ENCODE measurements at places on chromosomes 7 and 10.
A peak's percentile ranks its signal among the peaks of the same experiment; 100 is the strongest.

DNA sequence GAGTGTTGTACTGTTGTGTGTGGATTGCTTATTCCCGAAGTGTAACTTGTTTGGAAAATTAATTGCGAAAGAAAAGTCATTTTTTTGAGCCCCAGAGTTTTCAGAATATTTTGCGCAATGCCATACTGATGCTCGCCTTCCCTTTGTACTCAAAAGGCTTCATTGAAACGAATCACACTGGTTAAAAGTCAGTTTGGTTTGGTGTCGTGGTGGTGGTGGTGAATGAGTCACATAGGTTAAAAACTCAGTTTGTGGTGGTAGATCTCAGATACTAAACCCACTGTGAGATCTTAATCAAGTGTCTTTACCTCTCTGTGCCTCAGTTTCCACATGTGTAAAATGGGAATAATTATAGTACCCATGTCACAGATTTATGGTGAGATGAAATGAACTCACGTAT is 61.1 kb upstream of the IL6 start:
- DNase-seq = no peak

DNA sequence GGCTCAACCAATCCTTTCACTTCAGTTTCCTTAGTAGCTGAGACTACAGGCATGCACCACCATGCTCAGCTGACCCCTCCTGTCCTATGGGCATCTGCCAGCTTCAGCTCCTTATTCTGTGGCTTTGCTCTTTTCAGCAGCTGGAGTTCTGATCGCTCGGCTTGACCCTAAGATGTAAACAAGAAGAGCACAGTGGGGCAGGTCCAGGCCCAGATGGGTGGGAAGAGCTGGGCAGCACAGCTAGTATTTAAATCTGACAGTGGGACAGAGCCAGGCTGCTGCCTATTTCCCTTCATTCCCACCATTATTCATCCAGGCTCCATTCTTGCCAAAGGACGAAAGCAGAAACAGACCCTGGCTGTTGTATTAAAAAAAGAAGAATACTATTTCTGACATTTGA is 494.9 kb upstream of the PODXL start:
- no peak for DNase-seq

DNA sequence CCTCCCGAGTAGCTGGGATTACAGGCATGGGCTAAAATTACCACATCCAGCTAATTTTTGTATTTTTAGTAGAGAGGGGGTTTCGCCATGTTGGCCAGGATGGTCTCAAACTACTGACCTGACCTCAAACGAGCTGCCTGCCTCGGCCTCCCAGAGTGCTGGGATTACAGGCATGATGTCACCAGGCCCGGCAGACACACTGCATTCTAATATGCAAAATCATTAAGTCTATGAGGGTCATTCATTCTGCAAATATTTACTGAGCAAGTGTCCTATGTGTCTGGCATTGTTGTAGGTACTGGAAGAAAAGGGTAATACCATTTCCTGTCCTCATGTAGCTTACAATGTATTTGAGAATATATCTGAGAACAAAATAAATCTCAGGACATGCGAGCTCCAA is 2.7 kb downstream of the PUS7 start:
- no peak for DNase-seq

DNA sequence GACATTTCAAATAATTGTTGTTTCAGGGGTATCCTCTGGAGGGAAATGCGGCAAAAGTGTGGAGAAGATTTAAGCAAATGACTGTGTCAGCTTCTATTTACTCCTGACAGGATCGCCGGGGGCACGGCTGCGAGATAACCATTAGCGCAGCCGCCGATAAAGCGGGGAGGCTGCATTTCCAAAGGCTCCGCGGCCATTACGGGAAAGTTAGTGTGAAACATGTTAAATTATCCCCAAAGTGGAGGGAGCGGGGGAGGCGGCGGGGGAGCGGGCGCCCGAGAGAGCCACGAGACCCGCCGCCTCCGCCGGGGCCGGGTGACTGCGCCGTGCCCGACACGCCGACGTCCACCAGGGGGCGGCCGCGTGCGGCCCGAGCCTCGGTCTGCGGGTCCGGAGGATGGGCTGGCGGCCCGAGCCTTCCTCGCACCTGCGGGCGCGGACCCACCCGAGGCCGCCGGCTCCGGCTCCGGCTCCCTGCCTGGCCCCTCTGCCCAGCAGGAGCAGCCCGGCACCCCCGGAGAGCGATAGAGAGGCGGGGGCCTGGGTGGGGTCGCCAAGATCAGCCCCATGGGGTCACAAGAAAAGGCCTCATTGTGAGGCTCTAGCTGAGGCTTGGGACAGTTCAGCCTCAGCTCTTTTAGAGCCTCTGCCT is 74.4 kb upstream of the PAX2 start:
- DNase-seq = peak; percentile 20

DNA sequence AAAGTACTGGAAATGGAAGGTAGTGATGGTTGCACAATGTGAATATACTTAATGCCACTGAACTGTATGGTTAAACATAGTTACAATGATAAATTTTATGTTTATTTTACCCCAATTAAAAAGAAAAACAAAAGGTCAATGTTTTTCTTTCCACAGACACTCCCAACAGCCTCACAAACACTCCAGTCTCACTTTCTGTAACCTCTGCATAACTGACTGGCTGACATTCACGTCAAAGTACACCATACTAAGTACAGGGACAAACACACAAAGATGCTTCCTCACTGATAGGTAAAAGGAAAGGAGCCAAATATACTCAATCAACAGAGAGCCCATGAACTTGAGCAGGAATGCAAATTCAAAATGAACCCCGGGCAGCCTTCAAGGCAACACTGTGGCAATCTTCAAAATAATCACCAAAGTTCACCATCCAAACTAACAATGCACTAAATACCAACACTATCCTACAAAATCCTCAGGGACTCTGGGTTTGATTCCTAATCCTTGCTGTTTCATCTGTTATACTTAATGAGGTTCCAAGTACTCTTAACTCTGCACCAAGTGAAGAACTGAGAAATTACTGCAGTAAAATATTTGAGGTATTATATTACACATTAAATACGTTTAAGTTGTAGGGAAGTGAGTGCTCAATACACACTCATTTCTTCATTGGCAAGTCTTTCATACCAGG is 90.8 kb downstream of the ARMH3 start:
- DNase-seq = no peak

- DNase-seq = no peak
Measured at GRCh38 chr7:82263920-82264782, 179.4 kb downstream of the CACNA2D1 start.

DNA sequence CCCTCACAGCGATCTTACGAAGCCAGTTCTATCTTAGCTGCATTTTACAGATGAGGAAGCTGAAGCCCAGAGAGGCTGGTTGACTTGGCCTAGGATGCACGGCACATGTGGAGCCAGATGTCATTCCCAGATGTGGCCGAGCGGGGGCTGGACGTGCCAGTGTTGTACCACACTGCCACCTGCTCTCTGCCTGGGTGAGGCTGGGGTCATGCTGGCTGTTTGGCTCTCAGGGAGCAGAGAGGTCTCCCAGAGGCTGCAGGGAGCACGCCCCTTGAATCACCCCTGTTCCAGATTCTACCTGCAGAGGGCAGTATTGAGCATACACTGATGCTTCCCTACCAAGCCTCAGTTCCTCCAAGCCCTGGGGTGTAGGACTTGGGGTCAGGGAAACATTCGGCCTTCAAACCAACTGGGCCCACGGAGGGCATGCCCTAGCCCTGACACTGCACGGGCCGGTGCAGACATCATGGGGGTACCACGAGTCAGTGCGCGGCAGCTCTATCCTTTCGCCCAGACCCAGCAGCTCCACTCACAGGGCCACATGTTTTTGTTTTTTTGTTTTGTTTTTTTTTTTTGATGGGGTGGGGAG is 3.8 kb upstream of the GTF2IRD1 start:
- DNase-seq = peak; percentile 71

GRCh38 chr10:1377231-1377630 is 321.0 kb downstream of the WDR37 start:
- DNase-seq = no peak

DNA sequence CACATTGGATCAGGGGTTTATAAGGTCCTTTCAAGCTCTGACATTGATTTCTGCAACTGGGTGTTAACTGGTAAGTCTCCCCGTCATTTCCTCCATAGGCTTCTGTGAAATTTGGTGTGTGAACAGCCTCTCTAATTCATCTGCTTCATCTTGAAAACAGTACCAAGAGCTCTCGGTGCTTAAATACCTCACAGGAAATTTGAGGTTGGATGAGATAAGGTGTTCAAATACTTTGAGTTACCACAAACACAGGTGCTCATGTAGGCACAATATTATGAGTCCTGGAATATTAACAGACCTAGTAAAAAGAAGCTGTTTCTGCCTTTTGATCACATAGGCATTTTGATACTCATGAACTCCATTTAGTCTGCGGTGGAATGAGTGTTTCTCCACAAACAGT is 85.2 kb downstream of the RTKN2 start:
- peak; percentile 90 for DNase-seq

- no peak for DNase-seq
Measured at GRCh38 chr7:141731476-141732149, 6.5 kb upstream of the SSBP1 start.

- DNase-seq = no peak
Measured at GRCh38 chr7:47221826-47222225, 360.1 kb downstream of the TNS3 start.

GRCh38 chr7:48097521-48098231 is 8.6 kb downstream of the UPP1 start:
- no peak for DNase-seq

DNA sequence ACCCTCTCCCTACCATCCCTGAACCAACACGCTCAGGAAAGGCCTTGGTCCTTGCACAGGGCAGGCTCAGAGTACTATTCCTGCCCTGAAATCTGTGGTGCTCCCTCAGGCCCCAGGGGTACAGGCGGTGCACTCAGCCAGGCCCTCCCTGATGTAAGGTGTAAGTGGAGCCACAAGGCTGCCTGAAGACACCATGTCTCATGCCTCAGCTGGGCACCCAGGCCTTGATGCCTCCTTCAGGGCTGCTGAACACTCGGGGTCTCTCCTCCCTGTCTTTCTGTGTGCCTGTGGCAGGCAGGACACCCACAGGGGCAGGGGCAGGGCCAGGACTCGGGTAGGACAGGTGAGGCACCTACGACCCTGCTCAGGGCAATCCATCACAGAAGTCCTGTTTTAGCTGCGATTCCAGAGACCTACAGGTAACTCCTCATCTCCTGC is 22.9 kb upstream of the ANTXRL start:
- no peak for DNase-seq

DNA sequence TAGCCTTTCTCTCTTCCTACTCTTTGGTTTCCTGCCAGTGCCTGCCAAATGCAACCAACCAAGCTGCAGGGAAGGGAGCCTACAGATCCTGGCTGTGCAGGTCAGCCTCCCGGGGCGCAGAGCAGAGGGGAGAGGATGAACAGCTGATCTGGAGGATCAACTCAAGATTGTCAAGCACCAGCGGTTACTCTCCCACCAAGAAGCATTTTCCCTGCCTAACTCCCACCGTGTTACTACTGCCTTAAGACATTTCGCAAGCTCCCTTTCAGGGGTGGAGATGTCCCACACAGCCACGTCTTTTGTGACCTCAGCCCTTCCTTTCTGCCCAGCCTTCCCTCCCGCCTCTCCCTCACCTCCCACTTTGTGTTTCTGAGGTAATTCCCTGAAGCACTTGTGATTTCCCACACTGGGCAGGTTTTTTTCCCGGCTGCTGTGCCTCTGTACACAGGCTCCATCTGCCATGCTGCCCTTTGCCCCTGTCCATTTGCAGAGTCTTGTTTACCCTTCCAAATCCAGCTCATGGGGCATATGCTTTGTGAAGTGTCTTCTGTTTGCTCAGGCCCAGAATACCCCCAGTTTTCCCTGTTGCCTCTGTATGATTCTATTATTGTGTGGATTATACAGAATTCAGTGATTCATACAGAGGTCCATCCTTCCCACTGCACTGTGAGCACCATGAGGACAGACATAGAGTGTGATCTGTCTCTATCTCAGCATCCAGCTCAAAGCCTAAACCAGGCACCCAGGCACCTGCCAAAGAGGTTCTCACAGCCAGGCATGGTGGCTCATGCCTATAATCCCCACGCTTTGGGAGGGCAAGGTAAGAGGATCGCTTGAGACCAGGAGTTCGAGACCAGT is 40.9 kb upstream of the PAPSS2 start:
- no peak for DNase-seq

GRCh38 chr7:5232485-5232837 is 42.4 kb downstream of the WIPI2 start:
- DNase-seq = no peak

DNA sequence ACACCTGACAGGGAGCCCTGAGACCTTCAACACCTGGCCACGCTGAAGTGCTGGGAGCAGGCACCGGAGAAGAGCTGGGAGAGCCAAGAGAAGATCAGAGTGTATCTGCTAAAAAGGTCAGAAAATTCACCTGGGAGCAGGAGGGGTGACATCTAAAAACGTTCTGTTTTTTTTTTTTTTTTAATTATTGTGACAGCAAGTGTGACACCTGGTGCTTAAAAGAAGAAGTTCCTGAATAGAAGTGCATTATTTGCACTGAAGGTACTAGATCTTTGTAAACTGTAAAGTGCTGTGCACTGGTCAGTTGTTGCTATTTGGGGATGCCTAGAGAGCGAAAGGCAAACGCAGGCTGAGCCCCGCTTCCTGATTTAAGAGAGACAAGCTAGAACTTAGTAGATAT is 422.0 kb downstream of the PLXNA4 start:
- DNase-seq = no peak

- peak; percentile 54 for DNase-seq
Measured at GRCh38 chr10:66180581-66181318, 745.1 kb upstream of the LRRTM3 start.

DNA sequence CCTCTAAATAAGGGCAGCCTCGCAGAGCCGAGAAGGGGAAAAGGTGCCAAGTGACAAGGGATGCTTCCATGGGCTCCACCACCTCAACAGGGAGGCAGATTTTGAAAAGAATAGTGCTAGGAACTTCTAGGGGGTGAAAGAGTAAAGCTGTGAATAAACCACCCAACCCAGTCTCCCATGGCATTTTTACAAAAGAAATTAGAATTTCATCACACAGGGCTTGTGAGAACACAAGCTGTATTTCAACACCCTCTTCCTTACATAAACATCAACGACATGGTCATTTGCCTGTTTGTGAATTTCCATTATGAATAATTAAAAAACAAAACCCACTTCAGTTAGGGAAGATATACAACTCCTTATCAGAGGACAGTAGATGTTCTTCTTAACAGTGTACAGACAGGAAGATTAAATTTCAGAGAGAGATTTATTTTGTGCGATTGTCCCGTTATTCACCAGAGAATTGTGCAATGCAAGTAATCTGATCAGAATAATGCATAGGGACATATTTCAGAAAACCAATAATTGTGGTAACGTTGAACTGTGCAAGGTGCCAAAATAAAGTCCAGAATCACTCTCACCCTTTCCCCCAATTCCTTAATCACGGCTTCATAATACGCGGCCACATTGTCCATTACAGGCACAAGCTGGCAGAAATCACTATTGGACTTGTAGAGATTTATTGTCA is 207.8 kb upstream of the MGMT start:
- no peak for DNase-seq

GRCh38 chr7:39541511-39541910 is 24.7 kb upstream of the YAE1 start:
- DNase-seq = no peak

GRCh38 chr7:86926732-86927131 is 132.7 kb downstream of the ELAPOR2 start:
- DNase-seq = peak; percentile 53

Data from CD4-positive, alpha-beta T cell treated with Interleukin-4 for 1 hour (primary cell).